ENCODE measurements at places on chromosomes 4 and X.

GRCh38 chr4:30847167-30847566 is 127.0 kb downstream of the PCDH7 start:
- DNase-seq: no peak

DNA sequence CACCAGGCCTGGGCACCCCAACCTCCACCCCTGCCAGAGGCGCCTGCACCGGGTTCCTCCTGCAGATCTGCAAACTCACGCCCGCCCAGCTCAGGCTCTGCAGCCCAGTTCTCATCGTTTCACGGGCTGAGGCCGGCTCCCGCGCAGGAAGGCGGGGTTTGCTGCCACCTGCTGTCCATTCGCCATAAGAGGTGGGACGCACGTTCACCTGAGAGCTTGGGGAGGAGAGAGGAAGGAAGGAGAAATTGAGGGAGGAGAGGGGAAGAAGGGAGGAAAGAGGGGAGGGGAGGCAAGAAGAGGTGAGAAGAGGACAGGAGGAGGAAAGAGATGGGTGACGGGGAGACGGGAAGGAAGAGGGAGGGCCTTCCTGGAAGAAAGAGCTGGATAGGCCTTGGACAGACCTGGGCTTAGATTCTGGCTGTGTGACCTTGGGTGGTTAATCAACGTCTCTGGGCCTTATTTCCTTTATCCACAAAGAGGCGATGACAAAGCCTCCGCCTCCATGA is 114.5 kb downstream of the ADRA2C start:
- peak; percentile 21 for DNase-seq

DNA sequence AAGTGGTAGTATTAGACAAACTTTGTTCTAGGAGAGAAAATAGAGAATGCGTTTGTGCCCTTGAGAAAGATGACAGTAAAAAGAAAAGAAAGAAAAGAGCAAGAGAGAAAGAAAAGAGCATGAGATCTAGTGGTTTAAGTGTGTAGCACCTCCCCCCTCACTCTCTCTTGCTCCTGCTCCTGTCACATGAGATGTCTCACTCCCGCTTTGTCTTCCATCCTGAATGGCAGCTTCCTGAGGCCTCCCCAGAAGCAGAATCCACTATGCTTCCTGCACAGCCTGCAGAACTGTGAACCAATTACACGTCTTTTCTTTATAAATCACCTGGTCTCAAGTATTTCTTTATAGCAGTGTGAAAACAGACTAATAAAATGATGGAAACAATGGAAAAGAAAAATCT is 499.6 kb downstream of the ACTRT1 start:
- no peak for DNase-seq

GRCh38 chr4:75844151-75844662 is 58.0 kb downstream of the PPEF2 start:
- no peak for DNase-seq

DNA sequence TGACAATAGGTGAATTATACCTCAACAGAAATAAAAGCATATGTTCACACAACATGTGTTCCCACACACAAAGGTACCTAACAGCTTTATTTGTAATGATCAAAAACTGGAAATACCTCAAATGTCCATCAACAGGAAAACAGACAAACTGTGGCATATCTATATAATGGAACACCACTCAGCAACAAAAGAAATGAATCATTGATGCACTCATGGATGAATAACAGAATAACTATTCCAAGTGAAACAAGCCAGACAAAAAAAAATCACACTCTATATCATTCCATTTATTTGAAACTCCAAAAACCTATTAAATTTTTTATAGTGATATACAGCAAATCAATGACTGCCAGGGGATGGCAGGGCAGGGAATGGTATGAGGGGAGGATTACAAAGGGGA is 148.1 kb downstream of the PLS3 start:
- DNase-seq: no peak

DNA sequence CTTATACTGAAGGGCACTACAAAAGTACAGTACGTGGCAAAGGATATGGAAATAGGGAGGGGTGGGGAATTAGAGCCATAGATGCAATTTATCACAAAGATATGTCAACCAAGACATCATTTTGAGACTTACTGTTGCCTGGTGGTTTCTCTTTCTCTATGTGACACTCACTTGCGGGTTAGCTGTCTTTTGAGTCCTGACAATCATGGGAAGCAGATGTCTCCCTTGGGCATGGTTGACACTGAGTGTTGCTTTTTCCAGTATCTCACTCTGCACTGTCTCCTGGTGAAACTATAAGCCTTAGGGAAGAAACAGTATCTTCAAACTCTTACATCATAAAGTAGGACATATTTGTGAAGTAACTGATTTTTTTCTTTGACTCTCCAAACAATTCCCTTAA is 383.5 kb upstream of the LCORL start:
- no peak for DNase-seq

- DNase-seq: no peak
These were observed 119.8 kb downstream of the SPOCK3 start for GRCh38 chr4:167114416-167114971.

DNA sequence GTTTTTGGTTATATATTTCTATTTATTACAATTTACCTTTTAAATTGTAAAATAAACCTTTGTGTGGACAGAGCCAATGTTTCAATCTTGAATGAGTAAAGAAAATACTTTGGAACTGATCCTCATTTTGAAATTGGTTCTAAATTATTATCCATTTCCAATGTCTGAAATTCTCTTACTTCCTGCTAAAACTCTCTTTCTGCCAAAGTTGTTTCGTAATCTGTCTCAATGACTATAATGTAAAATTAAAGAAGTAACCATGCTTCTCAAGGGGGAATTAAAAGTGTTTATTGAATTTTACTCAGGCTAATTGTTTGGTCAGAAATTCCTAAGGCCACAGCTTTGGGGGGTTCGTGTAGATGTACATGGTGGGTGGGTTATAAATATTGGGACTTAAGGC is 34.8 kb downstream of the YIPF6 start:
- DNase-seq: no peak

GRCh38 chr4:85005865-85006377 is 39.4 kb upstream of the WDFY3 start:
- DNase-seq: no peak

DNA sequence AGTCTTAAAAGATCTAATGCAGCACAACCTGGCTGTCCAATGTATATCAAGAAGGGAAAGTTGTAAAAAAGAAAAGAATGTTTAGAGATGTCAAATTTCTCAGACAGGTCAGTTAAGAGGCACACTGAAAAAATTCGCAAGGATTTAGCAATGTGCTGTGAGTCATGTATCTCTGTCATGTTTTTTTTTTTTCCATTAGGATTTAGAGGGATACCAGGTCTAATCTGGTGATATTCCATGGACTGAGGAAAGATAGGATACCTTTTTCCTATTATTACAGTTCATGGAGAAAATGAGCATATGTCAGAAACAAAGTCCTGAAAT is 815.4 kb upstream of the PCDH10 start:
- no peak for DNase-seq

DNA sequence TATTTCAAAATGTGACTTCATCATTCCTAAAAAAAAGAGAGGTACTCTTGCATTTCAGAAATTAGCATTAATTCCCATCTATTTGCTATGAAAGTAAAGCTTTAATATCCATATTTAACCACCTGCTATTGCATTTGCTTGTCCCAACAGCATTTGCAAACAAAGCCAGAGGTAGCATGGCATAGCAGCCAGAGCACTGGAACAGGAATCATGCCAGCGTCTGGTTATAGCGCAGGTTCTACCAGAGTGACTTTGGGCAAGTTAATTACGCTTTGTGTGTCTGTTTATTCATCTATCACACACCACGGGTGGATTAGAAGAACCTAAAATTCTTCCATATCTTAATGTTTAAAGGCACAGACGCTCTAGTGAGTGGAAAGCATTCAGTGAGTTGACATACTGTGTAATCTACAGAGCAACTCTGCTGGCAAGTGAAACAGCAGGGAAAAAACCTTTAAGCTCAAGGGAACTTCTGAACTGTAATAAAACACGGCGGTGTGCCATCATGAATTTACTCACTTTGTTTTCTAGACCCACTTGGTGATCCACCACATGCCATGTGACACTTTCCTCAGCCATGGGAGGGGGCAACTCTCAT is 76.6 kb upstream of the QRFPR start:
- no peak for DNase-seq

- no peak for DNase-seq
These were observed 109.6 kb downstream of the NHSL2 start for GRCh38 chrX:72020204-72020603.

DNA sequence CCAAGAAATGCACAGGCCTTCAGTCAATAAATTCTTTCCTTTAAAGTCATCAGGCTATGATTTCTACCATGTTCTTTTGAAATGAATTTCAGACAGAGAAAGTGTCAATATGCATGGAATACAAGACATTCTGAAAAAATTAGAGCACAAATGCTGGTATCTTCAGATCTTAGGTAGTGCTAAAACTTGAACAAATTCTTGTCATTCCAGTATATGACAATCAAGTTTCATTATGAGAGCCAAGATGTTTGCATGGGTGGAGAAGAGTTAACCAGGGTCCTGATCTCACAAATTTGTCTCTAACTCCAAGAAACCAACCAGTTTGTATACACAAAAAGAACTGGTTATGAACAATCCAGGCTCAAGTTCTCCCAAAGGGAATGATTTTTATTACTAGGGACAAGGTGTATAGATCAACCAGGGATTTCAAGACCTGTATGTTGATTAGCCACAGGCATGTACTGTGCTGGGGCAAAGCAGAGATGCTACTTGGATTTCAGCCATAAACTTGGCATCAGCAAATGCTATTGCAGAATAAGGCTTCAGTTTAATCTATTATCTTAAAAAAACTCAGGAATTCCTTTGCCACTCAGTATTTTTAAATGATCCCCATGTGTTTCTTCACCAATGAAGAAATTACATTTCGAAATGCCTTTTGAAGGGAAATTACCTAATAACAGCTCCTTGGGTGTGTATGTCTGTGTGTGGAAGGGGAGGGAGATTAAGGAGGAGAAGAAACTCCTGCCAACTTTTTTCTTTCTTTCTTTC is 69.7 kb downstream of the FANCB start:
- DNase-seq: no peak

GRCh38 chrX:153564047-153564606 is 34.8 kb downstream of the CCNQ start:
- no peak for DNase-seq

GRCh38 chr4:8150152-8151090 is 8.2 kb downstream of the ABLIM2 start:
- no peak for DNase-seq

- no peak for DNase-seq
These were observed 76.6 kb downstream of the KLF8 start for GRCh38 chrX:56308726-56309125.

- DNase-seq: no peak
These were observed 18.3 kb downstream of the L1CAM start for GRCh38 chrX:153867671-153868070.

DNA sequence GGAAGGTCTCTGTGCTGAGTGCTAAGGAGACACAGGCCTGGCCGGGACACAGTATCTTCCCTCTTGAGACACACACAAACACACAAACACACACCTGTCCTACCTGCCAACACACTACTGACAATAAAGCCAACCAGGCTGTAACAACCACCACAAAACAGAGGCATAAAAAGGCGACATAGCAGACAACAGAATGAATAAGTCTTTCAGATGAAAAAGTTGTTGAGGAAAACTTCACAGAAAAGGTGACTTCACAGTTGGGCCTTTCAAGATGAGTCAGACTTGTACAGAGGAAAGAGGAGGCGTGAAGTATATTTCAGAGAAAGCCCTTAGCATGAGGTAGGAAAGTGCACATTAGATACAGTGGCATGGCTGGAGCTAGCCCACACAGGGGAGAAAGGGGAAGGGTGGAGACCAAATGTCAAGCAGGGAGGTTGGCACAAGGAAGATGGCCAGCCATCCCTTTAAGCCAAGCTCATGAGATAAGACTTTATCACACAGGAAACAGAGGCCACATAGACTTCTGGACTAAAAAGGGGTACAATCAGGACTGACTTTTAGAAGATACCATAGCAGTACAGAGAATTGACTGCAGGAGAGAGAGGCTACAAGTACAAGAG is 54.0 kb downstream of the SLC9A7 start:
- DNase-seq: no peak

DNA sequence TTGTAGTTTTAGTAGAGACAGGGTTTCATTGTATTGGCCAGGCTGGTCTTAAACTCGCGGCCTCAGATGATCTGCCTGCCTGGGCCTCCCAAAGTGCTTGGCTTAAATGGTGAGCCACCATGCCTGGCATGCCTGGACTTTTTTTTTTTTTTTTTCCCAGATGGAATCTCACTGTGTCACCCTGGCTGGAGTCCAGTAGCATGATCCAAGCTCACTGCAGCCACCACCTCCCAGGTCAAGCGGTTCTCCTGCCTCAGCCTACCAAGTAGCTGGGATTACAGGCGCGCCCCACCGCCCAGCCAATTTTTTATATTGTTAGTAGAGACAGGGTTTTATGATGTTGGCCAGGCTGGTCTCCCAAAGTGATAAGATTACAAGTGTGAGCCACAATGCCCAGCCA is 8.4 kb downstream of the UBE2K start:
- no peak for DNase-seq

- DNase-seq: no peak
These were observed 32.4 kb downstream of the SLC2A9 start for GRCh38 chr4:9988933-9989332.

DNA sequence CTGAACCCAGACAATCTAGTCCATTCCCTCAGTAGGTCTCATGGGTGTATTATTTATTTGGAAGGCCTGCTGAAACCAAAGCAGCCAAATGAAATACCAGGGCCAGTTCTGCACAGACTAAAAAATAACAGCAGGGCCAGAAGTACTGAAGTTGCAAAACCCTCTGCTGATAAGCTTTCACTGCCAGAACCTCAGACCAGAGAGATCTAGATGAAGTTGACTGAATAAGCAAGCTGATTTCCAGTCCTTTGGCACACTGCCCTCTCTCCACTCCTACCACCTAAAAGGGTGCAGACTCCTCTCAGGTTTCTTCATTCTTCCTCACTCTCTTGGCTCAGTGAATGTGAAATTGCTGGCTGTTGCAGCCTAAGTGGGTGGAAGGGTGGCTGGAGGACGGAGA is 276.7 kb upstream of the KLF3 start:
- no peak for DNase-seq

- DNase-seq: no peak
These were observed 8.5 kb downstream of the ETNPPL start for GRCh38 chr4:108754327-108754726.

DNA sequence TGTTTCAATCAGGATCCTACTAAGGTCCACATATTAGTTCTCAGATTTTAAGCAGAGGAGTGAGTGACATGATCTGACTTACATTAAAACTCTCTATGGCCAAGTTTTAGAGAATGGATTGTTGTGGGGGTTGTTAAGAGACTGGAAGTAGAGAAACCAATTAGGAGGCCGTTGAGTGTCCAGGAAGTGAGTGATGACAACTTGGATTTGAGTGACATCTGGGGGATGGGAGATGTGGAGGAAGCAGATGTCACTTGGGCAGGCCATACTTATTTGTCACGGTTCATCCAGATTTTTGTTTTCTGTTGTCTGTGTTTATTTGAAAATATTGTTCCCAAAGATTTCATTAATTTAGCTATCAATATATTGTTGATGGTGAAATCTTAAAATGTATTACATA is 28.3 kb downstream of the ADD1 start:
- no peak for DNase-seq

DNA sequence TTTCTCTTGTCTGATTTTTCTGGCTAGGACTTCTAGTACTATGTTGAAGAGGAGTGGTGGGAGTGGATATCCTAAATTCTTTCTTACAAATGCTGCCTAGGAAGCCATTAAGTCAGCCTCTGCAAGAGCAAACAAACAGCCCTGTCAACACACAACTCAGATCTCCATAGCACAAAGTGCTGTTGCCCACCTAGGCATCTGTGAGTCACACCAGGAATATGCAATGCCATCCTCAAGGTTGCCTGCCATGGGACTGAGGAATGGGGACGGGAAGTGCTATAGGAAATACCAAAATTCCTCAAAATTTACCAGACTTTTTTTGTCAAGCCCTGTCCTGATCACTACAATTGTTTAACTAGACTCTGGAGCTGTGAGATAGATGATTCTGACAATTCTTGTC is 466.9 kb downstream of the FSTL5 start:
- DNase-seq: no peak

All from activated CD8-positive, alpha-beta memory T cell treated with anti-CD3 and anti-CD28 coated beads for 1 hour (primary cell).